ENCODE measurements at places on chromosomes 12 and 14.

DNA sequence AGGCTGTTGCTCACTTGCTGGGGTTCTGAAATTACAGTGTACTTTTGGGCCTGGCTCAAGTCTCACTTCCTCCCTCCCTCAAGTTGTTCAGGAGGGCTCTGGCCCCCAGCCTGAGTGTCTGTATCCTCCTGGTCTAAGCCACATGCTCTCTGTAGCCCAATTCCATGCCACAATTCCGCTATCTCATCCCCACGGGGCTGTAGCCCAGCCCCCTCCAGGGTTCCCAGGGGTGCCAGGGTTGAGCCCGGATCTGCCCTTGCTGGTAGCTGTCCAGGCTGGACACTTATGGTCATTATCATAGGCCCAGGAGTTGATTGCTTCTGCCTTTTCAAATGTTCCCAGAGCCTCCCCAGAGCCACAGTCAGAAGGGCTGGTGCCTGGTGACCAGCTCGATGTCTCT lies 65.3 kb downstream of the PRIMA1 start:
- no peak for DNase-seq

- no peak for DNase-seq
These were observed 108.2 kb downstream of the SYNE2 start for GRCh38 chr14:63960926-63961567.

DNA sequence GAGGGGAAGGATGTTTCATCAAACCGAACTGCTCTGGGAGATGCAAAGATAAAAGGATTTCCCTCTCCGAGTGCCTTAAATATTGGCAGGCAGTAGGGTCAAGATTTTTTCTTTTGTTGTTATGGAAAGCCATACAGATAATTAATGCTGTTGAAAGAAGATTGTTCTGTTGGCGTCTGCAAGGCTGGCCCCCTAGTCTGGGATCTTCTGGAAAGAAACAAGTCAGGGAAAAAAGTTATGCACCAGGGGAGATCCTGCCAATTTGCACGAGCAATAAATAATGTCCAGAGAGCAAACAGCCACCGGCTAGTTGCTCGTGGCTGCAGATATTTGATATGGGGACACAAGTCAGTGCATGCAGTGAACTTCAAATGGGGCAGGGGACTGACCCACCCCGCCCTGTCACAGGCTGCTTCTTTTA lies 202.1 kb upstream of the MYL2 start:
- no peak for DNase-seq

DNA sequence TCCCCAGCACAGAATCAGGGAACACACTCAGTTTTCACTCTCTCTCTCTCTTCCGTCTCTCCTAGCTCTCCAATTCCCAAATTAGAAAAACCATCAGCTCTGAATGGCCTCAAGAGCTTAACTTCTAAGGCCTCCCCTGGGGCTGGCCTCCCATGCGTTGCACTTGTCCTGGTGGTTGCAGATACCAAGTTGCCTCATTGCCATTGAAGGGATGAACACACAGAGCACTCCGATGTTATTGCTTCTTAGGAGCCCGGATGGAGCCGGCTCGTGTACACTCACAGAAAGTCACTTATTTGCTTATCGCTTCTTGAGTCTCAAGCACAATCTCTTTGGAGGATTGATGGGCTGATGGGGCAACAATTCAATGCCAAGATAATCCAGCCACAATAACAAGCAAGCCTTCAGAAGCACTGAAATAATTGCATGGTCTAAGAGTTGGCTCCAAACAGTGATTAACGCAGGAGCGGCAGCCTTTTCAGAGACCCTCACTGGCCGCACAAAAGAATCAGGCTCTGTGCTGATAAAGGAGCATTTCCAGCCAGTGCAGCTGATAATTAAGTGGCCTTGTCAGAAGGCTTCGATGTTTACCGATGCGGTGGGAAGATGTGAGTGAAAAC lies 175.8 kb upstream of the TMEM132C start:
- no peak for DNase-seq

Measured in AG08395 (cell line).